Activated CD4-positive, alpha-beta memory T cell treated with anti-CD3 and anti-CD28 coated beads for 36 hours (primary cell): ENCODE measurements at places on chromosomes 13 and 19. TPM values are rescaled to one million over a fixed set of nuclear protein-coding genes. Genes with fewer than 3 reads are reported as not detected.

DNA sequence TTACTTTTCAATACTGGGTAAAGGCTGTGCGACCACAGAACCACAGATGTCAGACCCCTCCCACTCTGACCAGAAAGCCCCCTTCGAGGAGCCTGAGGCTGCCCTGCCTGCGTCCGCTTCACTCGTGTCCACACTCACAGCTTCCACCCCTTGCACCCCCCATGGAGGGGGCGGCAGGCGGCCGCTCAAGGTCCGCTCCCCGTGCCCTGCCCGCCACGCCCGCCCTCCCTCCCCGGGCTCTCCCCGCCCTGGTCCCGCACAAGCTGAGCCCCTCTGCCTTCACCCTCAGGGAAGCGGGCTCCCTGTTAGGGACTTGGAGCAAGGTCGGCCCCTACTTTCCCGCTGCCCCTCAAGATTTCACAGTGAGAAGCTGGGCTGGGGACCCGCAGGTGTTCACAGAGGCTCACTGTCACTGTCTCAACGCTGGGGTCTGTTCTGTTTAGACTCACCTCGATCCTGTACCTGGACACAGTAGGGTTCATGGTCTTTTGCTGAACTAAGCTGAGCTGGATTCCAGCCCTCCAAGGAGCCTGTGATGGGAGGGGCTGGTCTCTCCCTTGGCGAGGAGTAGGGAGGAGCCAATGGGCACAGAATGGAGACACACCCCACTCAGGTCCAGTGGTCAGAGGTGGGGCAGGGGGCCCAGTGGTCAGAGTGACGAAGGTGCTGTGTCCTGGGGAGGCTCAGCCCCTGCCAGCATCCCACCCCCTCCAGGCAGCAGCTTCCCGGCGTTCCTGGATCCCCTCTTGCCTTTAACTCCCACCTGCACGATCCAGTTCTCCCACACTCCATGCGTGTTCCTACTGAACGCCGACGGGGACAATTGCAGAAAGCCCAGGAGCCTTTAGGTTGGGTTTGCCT lies 69.5 kb downstream of the SPACA7 start:
- peak; percentile 2 for DNase-seq

DNA sequence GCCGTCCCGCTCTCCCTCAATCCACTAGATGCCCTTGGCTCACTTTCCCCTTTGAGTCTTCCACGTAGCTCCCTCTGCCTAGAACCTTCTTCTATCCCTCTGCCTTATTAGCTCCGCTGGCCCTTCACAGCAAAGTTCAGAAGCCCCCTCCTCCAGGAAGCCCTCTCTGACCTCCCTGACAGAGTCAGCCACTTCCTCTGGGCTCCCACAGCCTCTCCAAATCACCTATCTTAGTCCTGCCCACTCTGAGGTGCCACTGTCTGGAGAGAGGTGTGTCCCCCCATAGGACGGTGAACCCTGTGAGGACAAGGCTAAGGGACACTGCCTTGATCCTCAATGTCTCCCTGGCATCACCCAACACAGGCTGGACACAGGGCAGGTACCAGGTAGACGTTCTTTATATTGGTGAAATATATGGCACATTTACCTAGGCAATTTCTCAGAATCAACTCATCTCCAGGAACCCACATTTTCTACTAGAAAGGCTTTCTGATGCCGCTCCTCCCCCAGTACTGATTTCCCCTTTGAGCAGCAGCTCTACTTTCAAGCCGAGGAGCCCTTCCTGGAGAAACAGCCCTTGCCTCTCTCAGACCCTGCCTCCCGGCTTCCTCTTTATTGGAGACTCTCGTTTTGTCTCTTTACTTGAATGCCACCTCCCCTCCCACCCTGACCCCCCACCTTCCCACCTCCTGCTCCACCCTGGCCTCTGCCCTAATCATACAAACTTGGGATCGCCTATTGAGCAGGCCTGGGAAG lies 3.4 kb upstream of the TGFB1 start:
- peak; percentile 60 for DNase-seq

- no peak for DNase-seq
These were observed 251.6 kb downstream of the KCTD12 start for GRCh38 chr13:76634431-76635191.

DNA sequence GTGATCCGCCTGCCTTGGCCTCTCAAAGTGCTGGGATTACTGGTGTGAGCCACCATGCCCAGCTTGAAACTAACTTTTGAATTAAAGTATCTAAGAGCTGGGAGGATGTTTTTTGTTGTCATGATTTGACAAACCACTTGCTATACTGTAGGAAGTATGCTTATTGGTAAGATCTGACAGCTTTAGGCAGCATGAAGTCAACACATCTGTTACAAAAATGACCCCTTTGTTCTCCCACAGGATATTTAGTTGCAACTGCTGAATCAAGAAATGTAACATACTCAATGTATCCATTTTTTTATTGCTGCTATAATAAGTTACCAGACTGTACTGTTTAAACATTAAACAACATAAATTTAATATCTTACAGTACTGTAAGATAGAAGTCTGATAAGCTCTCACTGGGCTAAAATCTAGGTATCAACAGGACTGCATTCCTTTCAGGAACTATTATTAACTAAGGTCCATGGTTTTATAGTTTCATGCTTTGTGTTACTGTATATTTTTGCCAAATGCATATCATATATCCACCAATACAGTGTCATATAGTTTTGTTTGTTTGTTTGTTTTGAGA lies 22.8 kb upstream of the LRP3 start:
- DNase-seq = no peak

- no peak for DNase-seq
These were observed 416.1 kb downstream of the ZNF536 start for GRCh38 chr19:30788105-30788765.

DNA sequence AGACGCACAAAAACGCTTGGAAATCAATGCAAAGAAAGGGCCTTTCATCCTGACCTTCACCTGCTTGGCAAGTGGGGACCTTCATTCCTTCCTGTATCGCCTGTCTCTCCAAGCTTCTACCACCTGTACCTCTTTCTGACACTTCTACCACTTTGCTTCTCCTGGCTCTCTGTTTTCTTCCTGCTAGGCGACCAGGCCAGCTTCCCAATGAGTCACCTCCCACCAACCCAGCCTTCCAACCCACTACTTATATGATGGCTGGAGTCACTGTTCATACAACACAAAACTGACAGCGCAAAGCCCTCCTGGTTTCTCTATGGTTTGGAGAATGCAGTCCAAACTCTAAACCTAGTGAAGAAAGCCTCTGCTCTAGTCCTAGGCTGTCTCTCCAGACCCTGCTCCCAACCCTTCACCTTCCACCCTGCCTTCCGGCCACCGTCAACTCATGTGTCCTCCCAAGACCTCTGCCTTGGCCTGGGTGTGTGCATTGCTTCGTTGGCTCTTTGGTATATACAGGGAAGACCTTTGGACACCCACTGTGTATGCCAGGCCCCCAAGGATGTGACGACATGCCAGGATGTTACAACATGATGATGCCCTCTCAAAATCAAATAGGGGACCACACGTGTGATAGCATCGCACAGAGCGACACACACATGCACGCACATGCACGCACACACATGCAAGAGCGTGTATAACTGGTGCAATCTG lies 148.5 kb downstream of the STK24 start:
- no peak for DNase-seq

- DNase-seq = no peak
These were observed 1308.4 kb downstream of the SLITRK5 start for GRCh38 chr13:88979465-88980175.

- no peak for DNase-seq
These were observed 14.2 kb upstream of the PGLS start for GRCh38 chr19:17497149-17497798.

- DNase-seq = no peak
These were observed 9.7 kb upstream of the ZNF709 start for GRCh38 chr19:12494260-12494860.

DNA sequence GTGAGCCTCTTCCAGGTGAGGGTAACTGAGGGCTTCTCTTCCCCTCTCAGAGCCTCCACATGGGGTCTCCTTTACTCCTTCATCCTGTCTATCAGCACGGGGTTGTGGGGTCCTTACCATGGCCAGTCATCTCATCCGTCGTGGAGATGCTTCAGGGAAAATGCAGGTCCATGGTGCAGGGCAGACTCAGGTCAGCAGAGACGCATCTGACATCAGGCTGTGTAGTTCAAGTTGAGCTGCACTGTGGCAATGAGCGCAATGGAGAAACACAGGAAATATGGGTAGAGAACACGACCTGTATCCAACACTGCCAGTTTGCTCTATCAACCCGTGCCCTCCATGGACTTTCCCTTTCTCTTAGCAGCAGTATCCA lies 13.9 kb downstream of the LILRA5 start:
- DNase-seq = no peak

GRCh38 chr19:54461613-54462012 lies 2.0 kb downstream of the LENG9 start:
- no peak for DNase-seq

DNA sequence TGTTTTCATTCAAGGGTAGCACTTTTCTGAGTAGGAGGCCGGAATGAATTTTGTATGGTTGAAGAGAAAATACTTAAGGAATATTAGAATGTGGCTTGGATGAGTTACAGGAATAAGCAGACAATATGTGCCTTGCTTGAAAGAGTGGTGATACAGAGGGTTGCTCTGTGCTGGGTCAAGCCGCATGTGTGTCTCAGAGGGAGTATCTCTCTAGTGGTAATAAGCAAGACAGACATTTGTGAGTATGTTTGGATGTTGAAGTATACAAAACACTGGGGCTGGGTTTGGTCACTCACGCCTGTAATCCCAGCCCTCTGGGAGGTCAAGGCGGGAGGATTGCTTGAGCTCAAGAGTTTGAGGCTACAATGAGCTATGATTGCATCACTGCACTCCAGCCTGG lies 103.9 kb downstream of the LMO7 start:
- DNase-seq = no peak

GRCh38 chr13:29704648-29705047 lies 109.2 kb upstream of the SLC7A1 start:
- no peak for DNase-seq

LGALS13 gene
- total RNA-seq = not detected

CYP2A13 gene
- not detected for total RNA-seq

ATXN8OS gene
- not detected for total RNA-seq

CD37 gene
- 178 TPM for total RNA-seq

IRGC gene
- total RNA-seq = not detected
